ENCODE measurements at places on chromosomes 7 and 10.

DNA sequence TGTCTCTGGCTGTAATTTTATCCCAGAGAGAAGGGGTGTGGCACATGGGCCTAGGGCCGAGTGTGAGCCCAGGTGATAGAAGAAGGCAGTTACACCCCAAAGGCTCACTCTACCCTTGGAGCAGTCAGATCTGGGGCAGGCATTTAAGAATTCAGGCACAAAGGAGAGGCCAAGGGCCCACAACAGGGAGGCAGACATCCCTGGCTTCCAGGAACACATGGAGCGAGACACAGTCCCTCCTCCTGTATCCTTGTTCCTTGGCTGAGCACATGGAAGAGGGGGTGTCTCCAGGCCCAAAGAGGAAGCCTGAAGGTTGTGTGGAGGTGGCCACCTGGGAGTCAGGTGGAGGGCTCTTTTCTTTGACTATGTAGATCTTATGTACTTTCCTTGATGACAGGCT is 286.2 kb downstream of the RPS24 start:
- no peak for DNase-seq

GRCh38 chr10:17077346-17077781 is 52.2 kb downstream of the CUBN start:
- no peak for DNase-seq

GRCh38 chr7:12458520-12459131 is 55.0 kb upstream of the VWDE start:
- DNase-seq, result no peak

- DNase-seq, result no peak
Measured at GRCh38 chr10:48289501-48290238, 15.2 kb upstream of the FRMPD2 start.

DNA sequence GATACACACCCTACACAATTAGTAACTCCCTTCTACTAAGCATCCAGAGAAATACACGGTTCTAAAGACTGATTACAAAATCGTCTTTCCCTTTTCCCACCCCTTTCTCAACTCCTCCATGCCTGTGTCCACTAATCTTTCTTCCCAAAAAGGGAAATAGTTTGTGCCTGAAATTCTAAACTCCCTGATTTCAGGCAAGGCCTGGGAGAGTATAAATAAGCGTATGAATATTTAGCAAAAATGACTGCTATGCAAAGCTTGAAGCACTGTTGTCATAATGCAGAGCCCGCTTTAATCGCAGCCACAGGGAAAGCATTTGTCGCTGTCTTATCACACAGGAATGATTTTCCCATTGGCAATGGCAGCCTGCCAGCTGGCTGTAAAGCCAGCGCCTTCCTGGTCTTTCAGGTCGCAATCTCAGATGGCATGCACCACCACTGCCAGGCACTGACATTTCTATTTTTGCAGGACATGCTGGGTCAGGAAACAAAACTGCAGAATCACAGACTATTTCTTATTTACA is 142.9 kb upstream of the PCGF5 start:
- DNase-seq, result no peak

- no peak for DNase-seq
Measured at GRCh38 chr10:4775808-4776207, 50.2 kb upstream of the AKR1E2 start.

GRCh38 chr7:147394329-147394728 is 1196.2 kb upstream of the C7orf33 start:
- DNase-seq, result no peak

DNA sequence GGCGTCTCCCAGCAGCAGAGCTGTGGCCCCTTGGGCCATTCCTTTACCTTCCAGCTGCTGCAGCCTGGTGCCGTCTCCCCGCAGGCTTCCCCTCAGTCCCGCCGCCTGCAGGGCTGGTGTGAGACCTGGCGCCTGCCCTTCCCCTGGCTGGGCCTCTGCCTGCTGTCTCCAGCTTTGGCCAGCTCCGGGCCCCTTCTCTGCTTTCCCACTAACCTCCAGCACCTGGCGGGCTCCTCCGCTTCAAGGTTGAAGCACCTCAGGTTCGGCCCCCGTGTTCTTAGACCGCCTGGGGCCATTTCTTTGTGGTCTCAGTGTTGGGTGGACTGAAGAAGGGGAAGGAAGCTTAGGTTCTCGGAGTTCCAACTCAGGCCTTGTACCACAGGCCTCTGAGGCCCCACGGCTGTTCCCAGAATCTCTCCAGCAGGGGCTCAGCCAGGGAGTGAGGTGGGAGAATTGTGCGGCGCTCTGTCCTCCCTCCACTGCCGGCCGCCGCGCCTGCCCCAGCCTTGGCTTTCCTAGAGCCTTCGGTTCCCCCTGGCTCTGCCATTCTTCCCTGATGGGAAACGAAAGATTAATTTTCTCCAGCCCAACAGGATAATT is 30.3 kb downstream of the GBX1 start:
- DNase-seq, result no peak

DNA sequence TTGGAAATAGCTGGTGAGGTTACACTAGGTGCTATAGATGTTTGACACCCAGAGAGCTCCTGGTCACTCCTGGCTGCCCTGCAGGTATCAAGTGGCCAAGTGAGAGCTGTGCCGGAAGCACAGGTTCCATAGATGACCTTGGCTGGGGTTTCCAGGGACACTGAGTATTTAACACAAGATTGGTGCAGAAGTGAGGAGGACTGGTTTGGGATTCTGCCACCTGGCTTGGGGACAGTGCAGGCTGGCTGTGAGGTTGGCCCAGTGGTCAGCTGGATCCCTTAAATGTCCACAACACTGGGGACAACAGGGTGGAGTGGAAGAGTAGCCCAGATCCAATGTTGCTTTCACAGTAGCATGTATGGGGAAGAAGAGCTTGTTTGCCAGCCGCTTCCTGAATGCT is 5.3 kb upstream of the ACHE start:
- no peak for DNase-seq

GRCh38 chr10:36351159-36351558 is 709.1 kb upstream of the FZD8 start:
- no peak for DNase-seq

- DNase-seq, result no peak
Measured at GRCh38 chr7:129317450-129317849, 92.6 kb downstream of the AHCYL2 start.

DNA sequence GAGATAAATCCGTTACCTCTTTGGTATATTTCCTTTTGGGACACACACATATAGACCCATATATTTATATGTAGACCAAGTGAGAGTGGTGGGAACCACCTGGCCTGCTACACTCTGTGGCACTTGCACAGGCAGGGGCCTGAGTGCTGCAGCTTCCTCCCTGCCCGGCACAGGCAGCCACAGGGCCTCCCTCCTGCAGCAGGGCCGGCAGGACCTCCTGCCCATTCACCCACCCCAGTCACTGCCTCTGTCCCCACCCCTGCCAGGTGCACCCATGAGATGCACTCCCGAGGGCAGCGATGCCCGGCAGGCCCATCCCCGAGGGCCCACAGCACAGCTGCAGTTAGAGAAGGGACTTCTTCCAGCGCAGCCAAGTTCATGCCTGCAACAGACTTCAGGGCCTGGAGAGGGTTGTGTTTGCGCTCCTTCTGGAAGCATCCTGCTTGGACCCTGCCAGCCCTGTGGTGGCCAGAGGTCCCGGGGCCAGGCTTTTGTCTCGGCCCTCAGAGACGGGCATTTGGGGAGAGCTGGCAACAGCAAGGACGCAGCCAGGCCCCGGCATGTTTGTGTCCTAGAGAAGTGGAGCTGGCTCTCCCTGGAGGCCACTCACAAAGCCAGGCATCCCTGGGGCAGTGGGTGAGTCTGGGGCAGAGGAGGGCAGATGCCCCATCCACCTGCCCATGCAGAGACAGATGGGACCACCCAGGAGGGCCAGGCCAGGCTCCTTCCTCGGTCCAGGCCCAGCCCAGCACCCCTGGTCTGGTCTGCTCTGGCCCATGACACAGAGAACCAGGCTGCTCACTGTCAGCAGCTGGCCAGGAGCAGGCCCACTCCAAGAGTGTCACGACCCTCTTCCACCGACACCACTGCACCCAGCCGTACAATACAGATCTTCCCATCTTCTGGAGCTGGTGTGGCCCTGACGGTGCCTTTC is 41.4 kb downstream of the PWWP2B start:
- DNase-seq, result no peak

GRCh38 chr10:104350127-104350635 is 3.5 kb upstream of the CFAP58 start:
- no peak for DNase-seq

GRCh38 chr10:18689498-18689897 is 30.3 kb downstream of the ARL5B start:
- DNase-seq, result no peak

DNA sequence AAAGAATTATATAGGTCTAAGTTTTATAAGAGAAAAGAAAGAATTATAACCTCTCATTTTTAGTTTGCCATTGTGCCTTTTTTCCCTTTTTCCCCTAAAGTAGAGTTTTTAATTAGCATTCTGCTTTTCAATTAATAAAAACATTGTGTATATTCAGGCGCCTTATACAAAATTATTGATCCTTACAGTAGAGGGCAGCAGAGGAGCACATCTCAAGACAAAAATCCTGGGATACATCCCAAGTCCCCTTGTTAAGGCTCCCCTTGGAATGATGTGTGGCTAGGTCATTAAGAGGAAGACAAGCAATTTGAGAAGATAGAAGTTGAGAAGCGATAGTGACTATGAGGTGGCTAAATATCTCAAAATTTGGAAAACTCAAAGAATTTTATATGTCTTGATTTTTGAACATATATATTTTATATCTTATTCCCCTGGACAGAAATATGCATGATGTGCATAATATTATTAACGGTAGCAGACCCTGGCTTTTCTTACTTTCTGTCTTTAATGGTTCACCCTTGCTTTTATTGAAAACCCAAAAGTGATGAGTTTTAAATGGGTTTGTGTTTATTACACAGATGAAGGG is 19.1 kb upstream of the TPK1 start:
- no peak for DNase-seq

GRCh38 chr10:77080361-77081027 is 557.1 kb downstream of the KCNMA1 start:
- no peak for DNase-seq

DNA sequence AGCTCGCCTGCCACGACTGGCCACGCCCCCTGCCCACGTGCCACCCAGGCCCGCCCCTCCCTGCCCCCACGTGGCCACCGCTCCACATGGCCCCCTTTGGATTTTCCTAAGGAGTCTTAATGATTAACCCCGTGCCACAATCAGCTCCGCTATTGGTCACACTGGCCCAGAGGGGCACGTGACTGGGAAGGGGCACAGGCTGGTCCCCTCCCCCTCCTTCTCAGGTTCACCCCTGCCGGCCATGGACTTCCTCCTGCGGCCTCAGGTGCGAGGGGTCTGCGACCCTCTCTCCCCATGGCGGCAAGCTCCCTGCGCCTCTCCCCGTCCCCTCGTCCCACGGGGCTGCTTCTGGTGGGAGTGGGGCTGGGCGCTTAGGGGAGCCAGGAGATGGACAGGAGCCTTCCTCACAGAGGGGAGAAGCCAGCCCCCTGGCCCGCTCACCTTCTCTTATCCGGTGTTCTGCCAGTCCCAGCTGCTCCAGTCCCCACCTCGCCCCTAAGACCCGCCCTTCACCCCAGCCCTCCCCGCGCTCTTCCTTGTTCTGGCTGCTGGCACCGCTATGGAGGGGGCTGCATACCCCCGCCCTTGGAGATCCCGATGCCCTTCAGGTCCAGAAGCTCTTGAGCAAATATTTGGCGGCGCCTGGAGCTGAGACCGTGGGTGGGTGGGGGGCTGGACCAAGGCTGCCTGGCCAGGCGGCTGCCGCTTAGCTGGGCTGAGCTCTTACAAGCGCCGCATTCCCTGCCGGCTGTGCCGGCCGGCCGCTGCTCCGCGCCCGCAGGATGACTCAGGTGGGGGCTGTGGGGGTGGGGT is 3.2 kb downstream of the SLC4A2 start:
- no peak for DNase-seq

- no peak for DNase-seq
Measured at GRCh38 chr7:155724327-155725005, 80.0 kb downstream of the RBM33 start.

DNA sequence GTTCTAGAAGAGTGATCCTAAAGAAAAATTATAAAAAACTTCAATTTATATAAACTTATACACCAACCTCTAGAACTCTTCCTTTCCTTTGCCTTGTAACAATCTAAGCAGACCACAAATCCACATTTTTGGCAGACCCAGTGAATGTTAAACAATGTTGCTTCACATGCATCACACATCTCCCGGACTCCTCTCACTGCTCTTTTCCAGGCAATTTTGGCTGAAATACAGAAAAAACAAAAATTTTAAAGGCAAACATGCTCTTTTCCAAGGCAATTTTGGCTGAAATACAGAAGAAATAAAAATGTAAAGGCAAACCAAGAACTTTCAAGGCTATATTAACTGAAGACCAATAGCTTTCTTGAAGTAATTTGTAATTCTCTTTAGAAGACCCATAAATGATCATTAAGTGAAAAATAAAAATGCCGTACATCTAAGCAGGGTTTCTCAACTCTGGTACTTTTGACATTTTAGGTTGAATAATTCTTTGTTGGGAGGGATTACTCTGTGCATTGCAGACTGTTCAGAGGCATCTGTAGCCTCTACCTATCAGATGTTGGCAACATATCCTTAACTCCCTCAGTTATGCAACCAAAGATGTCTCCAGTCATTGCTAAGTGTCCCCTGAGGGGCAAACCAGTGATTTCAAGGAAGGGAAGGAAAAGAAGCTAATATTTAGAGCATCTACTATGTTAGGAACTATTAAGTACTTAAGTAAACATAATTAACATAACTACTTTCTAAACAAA is 64.4 kb downstream of the NRBF2 start:
- no peak for DNase-seq

GRCh38 chr7:31043051-31043471 is 9.0 kb upstream of the ADCYAP1R1 start:
- no peak for DNase-seq

DNA sequence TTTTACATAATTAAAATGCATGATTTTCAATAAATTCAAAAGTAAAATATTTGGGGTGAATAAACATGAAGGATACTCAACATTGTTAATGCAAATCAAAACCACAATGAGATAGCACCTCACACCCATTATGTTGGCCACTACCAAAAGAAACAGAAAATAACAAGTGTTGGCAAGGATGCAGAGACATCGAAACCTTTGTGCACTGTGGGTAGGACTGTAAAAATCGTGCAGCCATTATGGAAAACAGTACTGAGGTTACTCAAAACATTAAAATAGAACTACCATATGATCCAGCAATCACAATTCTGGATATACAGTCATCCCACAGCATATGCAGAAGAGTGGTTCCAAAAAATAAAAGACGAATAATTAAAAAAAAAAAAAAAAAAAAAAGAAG is 13.1 kb downstream of the EZH2 start:
- no peak for DNase-seq

DNA sequence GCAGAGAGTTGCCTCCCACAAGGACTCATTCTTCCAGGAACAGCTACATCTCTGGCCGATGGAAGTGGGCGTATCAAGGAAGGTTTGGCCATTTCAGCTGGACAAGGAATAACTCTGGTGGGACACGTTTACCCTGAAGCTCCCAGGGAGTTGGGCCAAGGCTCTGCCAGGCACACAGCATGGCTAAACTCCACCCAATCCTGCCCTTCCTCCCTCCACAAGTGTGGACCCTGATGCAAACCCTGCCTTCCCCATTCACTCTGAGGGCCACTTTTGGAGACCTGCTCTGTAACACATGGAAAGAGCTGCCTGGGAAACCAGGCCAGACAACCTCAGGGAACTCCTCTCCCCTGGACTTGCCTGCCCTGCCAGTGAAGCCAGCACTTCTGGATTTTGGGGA is 407.8 kb upstream of the FOXK1 start:
- no peak for DNase-seq

Data from esophagus squamous epithelium (tissue), 5 donors.